ENCODE measurements at places on chromosomes 7 and 10.

GRCh38 chr10:62395892-62396291 is 21.7 kb downstream of the ZNF365 start:
- DNase-seq: no peak

GRCh38 chr7:132243463-132243862 is 332.8 kb downstream of the PLXNA4 start:
- no peak for DNase-seq

GRCh38 chr7:4612939-4613841 is 68.9 kb upstream of the FOXK1 start:
- DNase-seq: no peak

DNA sequence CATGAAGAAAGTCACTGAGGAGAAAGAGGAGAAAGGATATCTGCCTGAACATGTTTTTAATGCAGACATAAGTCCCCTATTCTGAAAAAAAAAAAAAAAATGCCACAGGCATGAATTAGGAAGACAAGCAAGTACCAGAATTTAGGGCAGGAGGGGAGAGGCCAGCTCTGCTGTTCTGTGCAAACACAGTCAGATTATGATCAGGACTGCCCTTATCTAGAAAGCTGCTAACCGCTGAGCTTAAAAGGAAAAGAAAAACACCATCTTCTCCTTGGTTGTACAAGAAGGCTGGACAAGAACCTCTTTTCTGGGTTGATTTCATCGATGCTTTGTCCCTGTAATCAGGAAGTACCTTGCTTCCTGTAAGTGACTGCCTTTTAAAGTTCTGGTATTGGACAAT is 15.3 kb upstream of the PWWP2B start:
- no peak for DNase-seq

DNA sequence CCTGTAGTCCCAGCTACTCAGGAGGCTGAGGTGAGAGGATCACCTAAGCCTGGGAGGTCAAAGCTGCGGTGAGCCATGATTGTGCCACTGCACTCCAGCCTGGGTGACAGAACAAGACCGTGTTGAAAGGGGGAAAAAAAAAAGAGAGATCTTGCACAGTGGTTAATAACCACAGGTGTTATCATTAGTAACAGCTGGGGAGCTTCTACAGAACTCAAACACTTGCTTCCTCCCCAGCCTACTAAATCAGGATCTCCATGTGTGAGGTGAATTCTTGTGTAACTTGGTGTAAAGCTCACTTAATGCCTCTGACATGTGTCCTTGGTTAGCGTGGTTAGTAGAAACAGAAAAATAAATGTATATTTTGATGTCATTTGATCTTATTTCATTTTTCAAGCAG is 43.9 kb upstream of the BMS1 start:
- no peak for DNase-seq

DNA sequence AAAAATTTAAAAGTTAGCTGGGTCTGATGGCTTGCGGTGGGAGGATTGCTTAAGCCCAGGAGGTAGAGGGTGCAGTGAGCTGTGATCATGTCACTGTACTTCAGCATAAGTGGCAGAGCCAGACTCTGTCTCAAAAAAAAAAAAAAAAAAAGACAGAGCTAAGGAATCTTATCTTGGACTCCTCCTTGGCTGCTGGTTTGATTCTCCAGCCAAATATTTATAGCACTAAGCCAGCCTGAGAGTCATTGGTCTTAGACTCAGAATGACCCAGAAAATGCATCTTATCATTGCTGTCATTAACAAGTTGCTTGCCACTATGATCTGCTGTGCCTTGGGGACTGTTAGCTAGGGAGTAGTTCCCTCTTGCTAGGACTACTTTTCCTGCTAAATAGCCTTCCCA is 164.7 kb downstream of the GNAT3 start:
- no peak for DNase-seq

- DNase-seq: no peak
Observed at GRCh38 chr7:138667535-138668228, 33.5 kb downstream of the SVOPL start.

- no peak for DNase-seq
Observed at GRCh38 chr7:44801890-44802289, 5.4 kb downstream of the PPIA start.

DNA sequence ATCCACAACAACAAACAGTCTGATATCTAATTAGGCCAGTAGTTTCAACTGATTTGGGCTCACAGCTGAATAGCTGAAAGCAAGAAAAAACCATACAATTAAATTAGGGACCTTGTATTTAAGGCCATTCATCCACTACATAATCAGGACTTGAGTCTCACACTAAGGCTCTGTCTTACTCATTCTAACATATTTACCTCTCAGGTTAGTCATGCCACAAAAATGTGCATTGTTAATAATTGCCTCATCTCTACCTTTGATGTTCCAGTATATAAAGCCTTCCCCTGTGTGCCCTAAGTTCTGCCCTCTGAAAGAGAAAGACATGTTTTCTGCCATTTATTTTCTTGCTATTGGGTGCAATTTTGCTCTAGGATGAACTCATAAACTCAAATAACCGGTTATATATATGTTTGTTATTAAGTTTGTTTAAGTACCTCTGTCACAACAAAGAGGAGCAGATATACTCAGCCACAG is 5.3 kb upstream of the C1GALT1 start:
- no peak for DNase-seq

- DNase-seq: no peak
Observed at GRCh38 chr10:43166207-43166879, 28.1 kb downstream of the CSGALNACT2 start.

GRCh38 chr10:88788924-88789323 is 13.6 kb upstream of the LIPM start:
- no peak for DNase-seq

GRCh38 chr10:59229441-59229840 is 53.0 kb downstream of the PHYHIPL start:
- no peak for DNase-seq

GRCh38 chr10:90461437-90462155 is 396.2 kb downstream of the HTR7 start:
- no peak for DNase-seq

DNA sequence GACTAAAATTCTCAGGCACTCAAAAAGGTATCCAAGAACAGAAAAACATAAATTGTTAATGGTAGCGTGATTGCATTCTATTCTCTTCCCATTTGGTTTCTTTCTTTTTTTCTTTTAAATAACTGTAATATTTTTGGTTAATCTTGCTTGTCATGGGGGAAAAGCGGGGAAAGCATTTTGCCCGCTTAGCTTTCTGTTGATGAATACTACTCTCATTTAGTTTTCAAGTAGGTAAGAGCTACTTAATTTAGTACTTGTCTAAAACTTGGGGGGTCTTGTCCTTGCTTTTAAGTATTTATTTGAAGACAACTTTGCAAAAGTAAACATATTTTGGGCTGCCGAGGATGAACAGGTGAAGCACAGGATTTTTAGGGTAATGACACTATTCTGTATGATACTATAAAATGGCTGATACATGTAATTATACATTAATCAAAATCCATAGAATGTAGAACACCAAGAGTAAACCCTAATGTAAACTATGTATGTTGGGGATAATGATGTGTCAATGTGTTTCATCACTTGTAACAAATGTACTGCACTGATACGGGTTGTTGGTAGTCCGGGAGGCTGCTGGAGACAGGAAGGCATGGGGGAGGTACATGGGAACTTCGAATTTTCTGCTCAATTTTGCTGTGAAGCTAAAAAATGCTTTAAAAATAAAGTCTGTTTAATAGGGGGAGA is 1.7 kb downstream of the TES start:
- no peak for DNase-seq

DNA sequence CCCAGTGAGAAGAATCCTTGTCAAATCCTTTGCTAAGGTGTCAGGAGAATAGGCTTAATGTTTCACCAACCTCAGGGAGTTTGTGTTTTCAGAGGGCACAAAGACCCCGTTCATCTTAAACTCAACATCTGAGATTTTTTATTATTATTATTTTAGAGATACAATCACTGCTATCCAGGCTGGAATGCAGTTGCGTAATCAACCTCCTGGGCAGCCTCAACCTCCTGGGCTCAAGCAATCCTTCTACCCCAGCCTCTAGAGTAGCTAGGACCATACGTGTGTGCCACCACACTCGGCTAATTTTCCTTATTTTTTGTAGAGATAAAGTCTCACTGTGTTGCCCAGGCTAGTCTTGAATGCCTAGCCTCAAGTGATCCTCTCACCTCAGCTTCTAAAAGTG is 599.2 kb downstream of the KCNMA1 start:
- no peak for DNase-seq

- no peak for DNase-seq
Observed at GRCh38 chr7:1514407-1514806, 10.2 kb upstream of the INTS1 start.

DNA sequence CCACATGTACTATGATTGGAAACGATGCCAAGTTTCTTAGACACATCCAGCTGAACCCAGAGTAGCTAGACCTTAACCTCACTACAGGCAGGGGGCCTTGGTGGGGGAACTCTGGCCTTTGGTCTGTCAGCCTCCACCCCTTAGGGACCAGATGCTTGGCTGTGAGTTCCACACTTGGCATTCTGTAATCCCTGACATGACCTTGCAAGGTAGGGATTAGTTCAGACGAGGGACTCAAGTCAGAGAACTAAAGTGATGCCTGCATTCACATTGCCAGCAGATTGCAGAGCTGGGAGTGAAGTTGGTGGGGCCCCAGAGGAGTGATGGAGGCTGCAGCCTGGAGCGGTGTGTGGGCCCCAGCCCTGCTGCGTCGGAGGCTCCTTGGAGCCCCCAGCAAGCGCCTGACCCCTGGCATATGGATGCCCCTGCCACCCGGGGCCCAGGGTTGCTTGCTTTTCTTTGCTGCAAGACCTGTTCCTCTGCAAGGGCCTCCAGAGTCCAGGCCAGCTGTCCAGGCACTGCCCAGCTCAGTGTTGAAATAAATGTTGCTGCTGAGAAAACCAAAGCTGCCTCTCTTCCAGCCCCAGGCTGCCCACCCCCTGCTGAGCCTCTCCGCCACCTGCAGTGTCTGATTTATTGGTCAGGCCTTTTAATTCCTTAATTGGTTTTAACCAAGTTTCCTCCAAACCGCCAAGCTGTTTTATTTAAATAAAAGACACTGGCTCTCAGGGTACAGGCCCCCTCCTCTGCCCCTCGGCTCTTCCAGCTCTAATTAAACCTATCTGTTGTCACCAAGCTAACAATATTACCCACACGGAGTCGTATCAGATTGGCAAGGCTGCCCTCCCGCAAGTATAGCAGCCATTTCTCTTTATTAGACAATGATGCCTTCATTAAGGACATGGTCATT is 4.7 kb downstream of the NPTX2 start:
- DNase-seq: no peak

- DNase-seq: no peak
Observed at GRCh38 chr7:38838725-38839385, 70.1 kb downstream of the VPS41 start.

- no peak for DNase-seq
Observed at GRCh38 chr10:132543916-132544743, 6.5 kb downstream of the INPP5A start.

DNA sequence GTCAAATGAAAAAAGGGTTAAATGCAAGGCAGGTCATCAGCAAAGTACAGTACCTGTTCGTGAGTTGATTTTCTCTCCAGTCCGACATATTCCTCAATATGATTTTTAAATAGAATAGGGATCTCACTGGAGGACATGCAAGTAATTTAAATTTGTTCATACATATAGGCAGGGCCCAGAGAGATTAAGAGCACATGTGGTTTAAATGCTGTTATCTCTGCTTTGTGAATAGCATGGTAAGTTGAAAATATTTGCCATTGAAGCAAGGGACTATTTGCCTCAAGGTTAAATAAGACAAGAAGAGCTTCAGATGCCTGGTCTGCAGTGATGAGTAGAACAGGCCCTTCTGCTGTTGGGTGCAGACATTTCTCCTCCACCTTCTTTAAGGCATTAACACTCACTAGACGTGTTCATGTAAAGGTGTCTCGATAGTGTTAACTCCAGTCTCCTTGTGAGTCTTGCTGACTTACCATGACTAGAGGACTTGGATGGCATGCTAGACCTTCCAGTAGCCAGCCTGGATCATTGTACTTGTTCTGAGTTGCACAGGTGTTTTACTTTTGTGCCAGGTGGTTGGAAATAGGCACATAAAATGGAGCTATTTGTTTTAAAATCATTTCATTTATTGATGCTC is 15.6 kb upstream of the AKR1C3 start:
- no peak for DNase-seq

- DNase-seq: no peak
Observed at GRCh38 chr10:132249226-132249724, 58.5 kb downstream of the STK32C start.

- DNase-seq: no peak
Observed at GRCh38 chr10:49505076-49505475, 33.8 kb downstream of the ERCC6 start.

GRCh38 chr7:96784597-96784996 is 75.0 kb upstream of the SEM1 start:
- DNase-seq: no peak

DNA sequence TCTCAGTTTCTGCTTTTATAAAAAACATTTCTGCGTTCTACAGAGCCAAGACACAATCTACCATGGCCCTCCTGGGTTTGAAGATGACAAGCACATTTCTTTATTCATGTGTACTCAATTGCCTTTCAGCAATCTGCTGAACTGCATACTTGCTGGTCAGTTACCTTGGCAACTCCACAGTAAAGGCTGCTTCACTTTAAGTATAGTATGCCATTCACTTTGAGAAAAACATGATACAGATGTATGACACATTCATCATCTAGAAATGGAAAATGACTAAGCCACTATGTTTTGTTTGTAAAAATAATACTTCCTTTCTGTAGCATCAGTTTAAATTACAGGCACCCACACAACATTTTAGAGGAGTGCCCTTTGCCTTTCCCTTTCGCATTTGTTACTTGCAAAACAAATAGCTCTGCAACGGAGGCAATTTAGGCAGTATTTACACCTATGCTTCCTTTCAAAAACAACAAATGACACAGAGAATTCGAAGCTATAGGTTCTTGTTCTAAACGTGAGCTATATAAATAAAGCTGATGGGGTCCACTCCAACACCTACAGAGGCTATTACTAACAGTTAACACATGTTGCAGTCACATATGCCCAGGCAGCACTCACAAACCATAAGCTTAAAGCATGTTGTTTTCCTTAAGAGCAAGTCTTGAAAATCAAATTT is 23.5 kb downstream of the SGCE start:
- no peak for DNase-seq

- no peak for DNase-seq
Observed at GRCh38 chr10:62812672-62813439, 3.3 kb downstream of the EGR2 start.

DNA sequence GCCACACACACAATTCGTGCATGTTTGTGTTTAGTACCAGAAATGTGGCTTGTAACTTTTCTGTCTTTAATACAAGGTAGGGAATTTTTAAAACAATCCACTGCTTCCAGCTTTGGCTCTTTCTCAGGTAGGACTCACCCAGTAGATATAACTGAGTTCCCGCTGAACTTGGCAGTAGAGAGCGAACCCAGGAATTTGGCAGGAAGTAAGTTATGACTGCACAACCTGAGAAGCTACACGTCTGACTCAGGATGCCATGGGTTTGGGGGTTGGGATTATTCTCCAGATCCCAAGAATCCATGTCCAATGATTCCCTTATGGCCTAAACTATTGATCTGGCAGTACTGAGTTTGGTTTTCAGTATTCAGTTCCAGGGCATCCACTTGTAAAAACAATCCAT is 499.7 kb downstream of the CALN1 start:
- DNase-seq: no peak

- DNase-seq: no peak
Observed at GRCh38 chr10:125782616-125783015, 7.0 kb upstream of the MMP21 start.
